ENCODE measurements at places on chromosomes 2 and 18.

DNA sequence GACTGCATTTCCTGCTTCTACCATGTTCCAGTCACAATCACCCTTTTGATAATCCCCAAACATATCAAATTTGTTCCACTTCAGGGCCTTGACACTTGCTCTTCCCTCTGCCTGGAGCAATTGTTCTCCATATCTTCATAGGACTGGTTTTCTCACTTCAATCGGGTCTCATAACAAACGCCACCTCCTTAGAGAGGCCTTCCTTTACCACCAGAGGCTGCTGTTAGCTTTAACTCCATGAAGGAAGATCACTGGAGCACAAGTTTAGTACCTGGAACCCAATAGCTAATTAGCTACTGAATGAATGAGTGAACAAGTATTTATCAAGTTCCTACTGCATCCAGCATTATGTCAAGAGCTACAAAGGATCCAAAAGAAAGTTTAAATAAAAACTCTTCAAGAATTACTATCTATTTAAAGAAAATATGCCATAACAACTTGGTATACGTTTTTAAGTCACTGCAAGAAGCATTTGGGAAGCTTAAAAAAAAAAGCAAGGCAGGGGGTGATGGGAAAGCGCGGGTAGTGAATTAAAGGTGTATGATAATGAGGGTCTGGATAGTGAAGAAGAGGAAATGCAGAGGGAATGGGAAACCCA lies 58.8 kb downstream of the BAZ2B start:
- DNase-seq: no peak

GRCh38 chr2:120365236-120365793 lies 19.4 kb downstream of the INHBB start:
- no peak for DNase-seq

DNA sequence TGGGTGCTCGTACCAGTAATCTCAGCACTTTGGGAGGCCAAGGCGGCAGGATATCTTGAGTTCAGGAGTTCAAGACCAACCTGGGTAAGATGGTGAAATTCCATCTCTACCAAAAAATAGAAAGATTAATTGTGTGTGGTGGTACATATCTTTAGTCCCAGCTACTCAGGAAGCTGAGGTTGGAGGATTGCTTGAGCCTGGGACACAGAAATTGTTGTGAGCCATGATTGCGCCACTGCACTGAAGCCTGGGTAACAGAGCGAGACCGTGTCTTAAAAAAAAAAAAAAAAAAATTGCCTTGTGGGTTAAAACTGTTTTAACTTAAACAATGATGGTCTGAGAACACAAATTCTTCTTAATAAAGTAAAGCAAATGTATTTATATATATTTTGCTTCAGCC lies 49.6 kb downstream of the ATP9B start:
- no peak for DNase-seq

DNA sequence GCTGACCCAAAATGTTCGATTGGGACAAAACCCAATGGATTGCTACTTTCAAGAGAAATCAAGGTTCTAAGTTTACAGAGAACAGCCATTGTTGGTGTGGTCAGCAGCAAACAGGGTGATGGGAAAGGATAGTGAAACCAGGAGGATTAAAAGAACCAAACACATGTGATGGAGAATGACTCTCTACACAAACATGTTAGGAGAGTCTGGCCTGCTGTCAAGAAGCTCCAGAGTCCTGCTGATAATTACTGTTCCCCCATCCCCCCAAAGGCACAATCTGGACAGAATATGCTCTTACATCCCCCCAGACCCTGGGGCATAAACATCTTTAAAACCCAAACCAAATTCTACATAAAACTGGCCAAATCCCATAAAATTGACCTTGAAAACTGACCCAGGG lies 32.0 kb upstream of the ACYP2 start:
- DNase-seq: no peak

- DNase-seq: no peak
Measured at GRCh38 chr18:21684731-21685130, 19.8 kb downstream of the ABHD3 start.

DNA sequence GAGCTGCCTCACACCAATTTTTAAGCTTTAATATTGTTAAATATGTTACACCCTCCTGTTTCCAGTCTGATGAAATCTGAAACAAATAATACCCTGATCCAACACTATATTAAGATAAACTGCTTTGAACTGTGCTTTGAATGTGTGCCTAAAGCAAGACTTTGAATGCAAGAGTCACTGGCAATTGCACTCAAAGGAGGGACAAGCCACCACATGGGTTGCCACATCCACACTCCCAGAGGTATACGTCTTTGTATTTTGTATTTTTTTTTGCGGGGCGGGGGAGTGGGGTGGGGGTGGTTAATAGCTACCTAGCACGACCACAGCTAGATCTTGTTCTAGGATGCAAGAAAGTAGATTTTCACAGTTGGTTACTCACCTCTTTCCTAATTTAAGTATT lies 1.8 kb upstream of the ZEB2 start:
- no peak for DNase-seq

- no peak for DNase-seq
Measured at GRCh38 chr2:19937004-19937403, 35.2 kb upstream of the TTC32 start.

- no peak for DNase-seq
Measured at GRCh38 chr2:47654790-47655562, 128.0 kb upstream of the MSH6 start.

- no peak for DNase-seq
Measured at GRCh38 chr2:128263902-128264331, 54.8 kb downstream of the HS6ST1 start.

GRCh38 chr2:210474776-210475175 lies 1.8 kb downstream of the LANCL1 start:
- no peak for DNase-seq

DNA sequence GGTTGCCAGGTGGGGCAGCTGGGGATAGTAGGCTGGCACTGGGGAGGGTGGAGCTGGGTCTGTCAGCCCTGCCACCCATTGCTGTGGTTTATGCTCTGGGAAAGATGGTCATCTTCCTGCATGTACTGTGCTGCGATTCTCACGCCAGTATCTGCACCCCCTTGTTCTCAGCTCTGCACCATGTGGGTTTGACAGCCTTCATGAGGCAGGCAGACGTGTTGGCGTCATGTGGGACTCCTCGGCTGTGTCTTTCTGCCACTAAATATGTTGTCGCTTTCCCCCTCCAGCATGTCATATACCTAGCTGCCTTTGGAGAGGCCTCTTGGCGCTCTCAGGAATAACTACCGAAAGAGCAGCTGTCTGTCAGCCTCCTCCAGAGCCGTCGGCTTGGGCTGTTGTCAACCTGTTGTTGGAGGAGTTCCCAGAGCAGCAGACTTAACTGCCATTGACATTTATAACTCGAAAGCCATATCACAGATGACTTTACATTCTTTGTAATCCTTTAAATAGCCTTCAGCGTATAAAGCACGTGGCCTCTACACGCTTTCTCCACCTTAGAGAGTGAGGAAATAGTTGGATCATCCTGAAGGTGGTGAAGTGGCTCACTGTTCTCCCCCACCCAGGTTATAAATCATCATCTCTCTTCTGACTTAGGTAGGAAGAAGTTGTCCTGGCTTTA lies 80.4 kb upstream of the MGAT5 start:
- no peak for DNase-seq

DNA sequence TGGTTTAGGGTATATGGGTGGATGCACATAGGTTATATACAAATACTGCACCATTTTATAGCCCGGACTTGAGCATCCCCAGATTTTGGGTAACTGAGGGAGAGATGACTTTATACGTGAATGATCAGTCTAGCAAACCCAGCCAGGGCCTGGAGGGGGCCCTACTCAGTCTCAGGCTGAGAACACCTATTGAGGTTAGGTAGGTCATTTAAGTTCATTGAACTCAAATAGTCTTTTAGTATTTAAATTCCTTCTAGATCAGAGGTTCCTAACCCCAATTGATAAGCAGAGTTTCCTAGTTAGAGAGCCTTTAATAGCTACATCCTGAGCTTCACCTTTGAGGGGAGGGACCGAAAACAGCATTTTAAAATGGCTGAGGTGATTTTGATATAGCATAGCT lies 487.0 kb downstream of the DCC start:
- DNase-seq: no peak

GRCh38 chr2:146893500-146894041 lies 951.3 kb upstream of the ACVR2A start:
- no peak for DNase-seq

GRCh38 chr2:216399621-216400020 lies 12.7 kb upstream of the SMARCAL1 start:
- DNase-seq: no peak

DNA sequence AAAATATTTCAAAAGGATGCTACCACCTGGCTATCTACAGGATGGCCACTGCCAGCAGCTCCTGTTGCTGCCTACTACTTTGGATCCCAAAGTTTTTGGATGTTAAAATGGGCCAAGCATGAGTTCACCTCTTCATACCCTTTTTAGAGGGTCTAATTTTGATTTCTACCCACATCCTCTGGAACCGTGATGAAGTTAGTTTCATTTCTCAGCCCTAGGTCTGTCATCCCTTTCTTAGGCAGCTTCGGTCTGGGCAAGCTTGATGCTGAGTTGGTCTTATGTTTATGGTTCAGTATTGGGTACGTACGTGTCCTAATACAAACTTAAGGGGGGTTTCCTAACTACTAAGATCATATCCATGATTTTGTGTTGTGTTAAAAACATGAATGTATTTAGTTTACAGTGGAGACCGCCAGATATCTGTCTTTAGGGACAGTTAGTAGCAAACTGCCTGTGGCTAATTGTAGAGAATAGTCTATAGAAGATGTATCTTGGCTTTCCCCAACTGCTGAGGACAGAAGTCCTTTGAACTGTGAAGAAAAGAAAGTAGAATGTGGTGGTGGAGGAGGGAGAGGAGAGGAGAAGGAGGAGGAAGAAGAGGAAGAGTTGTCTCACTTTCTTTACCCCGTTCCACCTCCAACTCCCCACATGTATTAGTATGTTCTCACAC lies 184.9 kb downstream of the UBE2E3 start:
- no peak for DNase-seq

DNA sequence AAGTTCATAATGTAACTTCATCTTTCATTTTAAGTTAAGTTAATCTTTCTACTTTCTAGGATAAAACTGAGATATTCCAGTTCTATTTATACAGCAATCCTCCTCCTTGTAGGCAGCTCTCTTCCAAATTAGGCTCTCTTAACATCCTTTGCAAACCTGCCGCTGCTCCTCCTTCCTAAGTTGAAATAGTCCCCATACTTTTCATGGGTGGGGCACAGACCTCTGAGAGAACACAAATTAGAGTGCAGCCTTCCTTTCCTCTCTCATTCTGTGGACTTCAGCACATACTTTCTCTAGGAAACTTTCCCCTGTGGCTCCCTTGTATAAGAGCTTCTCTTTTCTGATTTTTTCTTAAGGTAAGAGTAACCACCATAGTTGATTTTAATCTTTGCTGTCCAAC lies 28.3 kb downstream of the TWSG1 start:
- no peak for DNase-seq

GRCh38 chr2:202109139-202109736 lies 36.2 kb downstream of the KIAA2012 start:
- DNase-seq: no peak

- DNase-seq: no peak
Measured at GRCh38 chr2:129058981-129059380, 740.3 kb upstream of the HS6ST1 start.

- DNase-seq: no peak
Measured at GRCh38 chr18:5619376-5619775, 75.6 kb upstream of the EPB41L3 start.

DNA sequence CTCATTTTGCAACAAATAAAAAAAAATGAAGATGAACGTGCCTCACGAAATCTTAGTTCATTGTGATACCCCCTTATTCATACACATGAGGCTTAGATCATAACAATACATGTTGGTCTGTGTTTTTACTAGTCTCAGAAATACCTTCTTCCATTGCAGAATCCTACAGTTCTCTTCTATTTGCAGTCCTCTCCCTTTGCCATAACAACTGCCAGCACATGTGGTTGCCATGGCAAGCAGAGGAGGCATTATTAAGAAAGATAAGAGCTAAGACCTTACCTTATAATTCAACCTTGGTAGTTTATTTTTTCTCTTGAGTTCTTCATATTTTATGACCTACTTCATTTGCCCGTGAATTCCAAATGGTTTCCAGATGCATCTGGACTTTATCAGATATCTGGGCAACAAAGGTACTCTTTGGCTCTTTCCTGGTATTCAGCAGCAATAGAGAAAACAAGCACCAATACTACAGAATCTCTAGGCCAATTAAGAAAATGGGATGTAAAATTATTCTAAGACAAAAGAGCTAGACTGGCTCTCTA lies 524.0 kb downstream of the CMPK2 start:
- DNase-seq: no peak

DNA sequence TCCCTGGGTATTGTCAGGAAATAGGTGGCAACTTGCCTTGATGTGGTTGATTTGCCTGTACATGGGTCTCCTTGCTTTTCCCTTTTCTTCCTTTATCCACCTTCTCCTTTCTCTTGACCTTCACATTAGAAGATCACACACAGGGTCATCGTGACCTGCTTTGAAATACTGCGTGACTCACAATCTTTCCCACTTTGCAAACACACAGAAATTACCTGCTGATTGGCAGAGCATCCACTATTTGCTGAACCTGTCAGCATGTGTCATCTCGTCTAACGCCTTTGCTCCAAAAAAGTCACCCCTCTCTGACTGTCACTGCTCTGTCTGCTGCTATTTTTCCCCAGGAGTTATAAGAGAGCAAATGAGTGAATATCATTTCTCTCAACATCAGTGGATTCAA lies 60.8 kb downstream of the MYO3B start:
- no peak for DNase-seq

Measured in stimulated activated CD4-positive, alpha-beta T cell treated with anti-CD3 and anti-CD28 coated beads, Interleukin-1b, Interleukin-23, amount 100 ng/mL, for 1 hour (primary cell).